ENCODE measurements at places on chromosomes 2 and 18.

GRCh38 chr2:122899614-122900013 lies 1125.5 kb upstream of the CNTNAP5 start:
- DNase-seq, result no peak

GRCh38 chr2:17752892-17753802 lies 463 bp downstream of the SMC6 start:
- DNase-seq, result peak; percentile 2

DNA sequence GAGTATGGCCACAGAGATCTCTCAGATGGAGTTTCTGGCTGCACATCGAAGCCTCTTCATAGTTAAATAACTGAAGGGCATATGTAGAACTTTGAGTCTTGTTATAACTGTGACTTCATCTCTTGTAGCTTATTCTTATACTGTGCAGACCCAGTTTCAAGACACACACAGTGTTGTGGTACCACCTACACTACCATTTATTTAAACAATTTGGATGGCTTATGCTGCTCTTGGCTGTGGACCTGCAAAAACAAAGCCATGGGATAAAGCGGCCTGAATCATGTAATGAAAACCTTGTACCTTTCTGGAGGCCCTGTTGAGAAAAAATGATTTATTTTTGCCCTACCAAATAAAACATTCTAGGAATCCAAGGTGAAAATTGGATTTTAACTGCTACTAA lies 262.8 kb upstream of the RASGRP3 start:
- DNase-seq, result no peak

- DNase-seq, result no peak
These were observed 59.5 kb upstream of the BCL2L11 start for GRCh38 chr2:111061191-111061590.

DNA sequence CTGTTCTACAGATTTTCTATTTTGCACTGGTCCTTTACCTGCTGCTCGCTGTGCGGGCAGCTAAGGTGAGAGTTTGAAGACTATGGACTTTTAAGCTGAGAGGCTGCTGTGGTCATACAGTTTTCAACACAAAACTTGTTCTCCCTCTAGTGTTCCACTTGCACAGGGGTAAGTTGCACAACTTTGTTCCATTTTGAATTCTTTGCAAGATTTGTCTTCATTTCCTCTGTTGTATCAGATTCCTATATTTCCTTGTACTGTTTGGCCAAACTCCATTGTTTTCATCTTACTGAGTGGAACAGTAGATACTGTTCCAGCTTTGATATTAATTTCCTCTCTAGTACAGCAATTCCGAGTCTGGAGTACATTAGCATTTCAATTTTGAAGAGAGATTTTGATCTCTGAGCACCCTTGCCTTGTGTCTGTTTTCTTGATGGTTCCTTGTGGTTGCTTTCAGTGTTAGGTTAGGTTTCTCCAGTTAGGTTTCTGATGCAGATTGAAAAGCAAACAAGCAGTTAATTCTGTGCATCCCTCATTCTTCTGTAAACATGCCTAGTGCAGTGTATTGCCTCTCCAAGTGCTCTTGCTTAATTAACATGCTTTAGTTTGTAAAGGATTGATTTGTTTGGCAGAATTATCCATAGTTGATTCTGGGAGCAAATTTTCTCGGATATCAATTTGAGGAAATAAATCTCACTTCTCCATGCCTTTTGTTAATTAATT lies 188.8 kb downstream of the PTPRM start:
- DNase-seq, result no peak

- DNase-seq, result no peak
These were observed 29.8 kb downstream of the BABAM2 start for GRCh38 chr2:27920148-27920885.

GRCh38 chr2:207847098-207847806 lies 77.5 kb upstream of the FZD5 start:
- DNase-seq, result no peak

- DNase-seq, result no peak
These were observed 23.7 kb downstream of the TTLL4 start for GRCh38 chr2:218734190-218734975.
